Activated CD8-positive, alpha-beta memory T cell treated with anti-CD3 and anti-CD28 coated beads for 24 hours (primary cell): ENCODE measurements at places on chromosomes 5 and 9.

DNA sequence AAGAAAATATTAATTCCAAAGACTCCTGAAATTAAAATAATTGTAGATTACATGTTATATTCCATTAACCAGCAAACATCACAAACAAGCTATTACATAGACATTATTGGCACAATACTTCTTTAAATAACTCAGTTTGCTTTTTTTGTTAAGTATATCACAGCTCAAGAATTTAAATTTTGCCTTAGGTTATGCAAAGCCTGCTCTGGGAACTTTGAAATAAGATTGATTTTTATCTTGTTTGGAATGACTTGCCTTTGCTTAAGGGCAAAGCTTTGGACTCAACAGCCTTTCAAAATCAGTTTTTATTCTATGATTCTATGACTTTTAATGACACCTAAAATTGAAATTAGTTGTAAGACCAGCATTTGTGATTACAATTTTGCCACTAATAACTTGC is 78.2 kb downstream of the ALDH7A1 start:
- DNase-seq: no peak

GRCh38 chr5:159873680-159874079 is 42.6 kb upstream of the ADRA1B start:
- DNase-seq: no peak

DNA sequence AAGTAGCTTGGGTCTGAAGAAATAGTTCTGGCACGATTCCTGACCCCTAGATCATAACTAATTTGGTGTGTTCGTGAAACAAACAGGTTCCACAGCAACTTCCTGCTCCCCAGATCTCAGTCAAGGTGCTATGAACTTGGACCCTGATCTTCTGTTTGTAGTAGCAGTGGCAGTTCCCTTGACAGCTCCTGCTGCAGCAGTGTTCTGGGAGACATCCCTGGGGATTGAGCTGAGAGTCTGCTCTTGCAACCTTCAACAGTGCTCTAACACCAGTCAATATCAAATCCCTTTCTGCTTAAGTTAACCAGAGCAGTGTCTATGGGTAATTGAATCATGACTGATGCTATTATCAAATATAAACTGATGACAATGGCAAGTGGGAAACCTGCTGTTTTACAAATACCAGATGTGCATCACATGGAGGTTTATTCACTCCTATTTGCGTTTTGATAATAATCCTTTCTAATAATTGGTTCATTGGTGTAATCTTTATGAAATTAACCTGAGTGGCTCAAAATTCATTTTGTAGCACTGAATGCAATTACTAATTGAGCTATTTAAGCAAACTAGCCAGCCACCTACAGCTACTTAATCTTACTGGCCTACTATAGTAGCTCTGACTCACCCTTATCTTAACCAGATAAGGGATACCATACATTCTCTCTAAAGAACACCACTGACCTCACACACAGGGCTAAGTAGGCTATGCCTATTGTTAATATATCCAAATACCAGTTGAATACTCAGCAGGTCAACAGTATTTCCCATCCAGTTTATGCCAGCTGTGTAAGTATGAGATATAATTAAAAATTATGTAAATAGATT is 21.9 kb downstream of the KDM4C start:
- DNase-seq: peak; percentile 43

- no peak for DNase-seq
Measured at GRCh38 chr9:120383999-120384924, 195.7 kb downstream of the CDK5RAP2 start.
